AG10803 (cell line): ENCODE measurements at places on chromosomes 4 and X.
A peak's percentile ranks its signal among the peaks of the same experiment; 100 is the strongest.

GRCh38 chr4:161167539-161167938 lies 996.3 kb downstream of the FSTL5 start:
- no peak for DNase-seq

DNA sequence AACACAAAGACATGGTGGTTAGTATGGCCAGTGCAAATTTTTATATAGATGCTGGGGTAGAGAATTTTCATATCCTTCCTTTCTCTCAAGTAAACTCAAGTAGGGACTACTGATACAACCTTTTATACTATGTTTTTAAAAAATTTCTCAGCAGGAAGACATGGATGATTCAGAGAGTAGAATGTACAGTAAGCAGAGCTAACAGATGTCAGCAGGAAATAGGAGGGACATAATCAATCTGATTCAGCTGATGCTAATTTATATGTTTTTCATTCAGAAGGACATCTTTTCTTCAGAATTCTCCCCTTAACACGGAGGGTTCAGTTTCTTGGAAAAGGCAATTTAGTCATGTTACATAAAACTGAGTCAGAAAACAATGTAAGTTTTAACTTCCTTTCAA lies 95.4 kb downstream of the GRIA2 start:
- DNase-seq, result no peak

DNA sequence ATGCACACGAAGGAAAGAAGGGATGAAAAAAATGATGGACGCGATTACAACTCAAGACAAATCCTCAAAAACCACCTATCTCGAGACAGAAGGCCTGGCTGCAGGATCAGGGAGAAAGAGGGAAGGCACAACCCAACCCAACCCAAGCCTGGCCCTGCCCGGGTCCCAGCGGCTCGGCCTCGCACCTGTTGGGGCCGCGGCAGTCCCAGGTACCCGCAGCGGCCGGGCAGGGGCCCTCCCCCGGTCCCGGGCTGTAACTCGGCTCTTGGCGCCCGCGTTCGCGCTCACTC lies 464 bp downstream of the RASGEF1B start:
- no peak for DNase-seq

DNA sequence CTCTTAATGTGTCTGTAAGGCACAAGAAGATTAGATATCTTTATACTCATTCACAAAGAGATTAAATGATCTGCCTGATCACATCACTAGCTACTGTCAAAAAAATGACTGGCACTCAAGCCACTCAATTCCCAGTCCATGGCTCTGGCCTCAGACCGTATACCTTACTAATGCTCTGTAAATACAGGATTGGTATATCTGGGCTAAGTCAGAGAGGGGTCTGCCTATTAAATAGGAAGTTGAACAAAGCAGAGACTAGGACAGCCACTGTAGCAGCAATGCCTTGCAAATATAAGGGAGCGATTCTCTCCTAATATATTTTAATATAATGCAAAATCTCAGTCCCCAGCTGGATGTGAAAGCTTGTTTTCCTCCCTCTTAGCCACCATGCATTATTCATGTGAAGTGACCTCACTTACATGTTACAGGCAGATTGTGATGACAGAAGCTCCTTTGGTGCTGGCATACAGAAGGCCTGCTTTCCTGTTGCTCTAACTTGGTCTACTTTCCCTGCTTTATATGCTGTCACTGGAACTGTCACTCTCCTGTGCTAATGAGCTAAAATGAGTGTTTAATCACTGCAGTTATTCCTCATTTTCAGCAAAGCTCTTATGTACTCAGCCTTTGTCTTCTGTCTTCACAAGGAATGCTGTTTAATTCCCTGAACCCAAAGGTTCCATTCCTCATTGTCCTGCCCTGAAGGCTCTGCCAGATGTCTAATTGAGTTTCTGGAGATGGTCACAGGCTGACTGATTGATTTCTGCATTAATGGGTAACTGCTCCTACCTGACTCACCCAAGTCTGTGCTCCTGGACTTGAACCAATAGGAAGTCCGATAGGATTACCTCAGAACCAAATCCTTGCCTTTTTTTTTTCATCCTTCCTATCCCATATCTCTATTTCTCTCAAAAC lies 578.2 kb downstream of the KLHL13 start:
- no peak for DNase-seq

DNA sequence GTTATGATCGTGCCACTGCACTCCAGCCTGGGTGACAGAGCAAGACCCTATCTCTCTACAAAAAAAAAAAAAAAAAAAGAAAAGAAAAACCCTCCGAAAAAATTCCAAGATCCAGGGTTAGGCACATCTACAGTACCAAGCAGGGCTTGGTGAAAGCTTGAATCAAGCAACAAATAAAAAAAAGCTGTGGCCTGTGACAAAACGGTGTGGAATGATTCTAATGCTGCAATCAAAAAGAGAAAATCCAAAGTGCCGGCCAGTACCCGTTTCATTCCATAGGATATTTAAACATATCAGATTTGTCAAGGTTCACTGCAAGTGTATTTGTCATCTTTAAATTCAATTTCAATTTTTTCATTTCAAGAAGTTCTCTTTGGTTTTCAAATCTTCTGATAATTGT lies 20.5 kb downstream of the RWDD4 start:
- peak; percentile 76 for DNase-seq

- no peak for DNase-seq
These were observed 39.3 kb downstream of the SLAIN2 start for GRCh38 chr4:48380583-48381167.

DNA sequence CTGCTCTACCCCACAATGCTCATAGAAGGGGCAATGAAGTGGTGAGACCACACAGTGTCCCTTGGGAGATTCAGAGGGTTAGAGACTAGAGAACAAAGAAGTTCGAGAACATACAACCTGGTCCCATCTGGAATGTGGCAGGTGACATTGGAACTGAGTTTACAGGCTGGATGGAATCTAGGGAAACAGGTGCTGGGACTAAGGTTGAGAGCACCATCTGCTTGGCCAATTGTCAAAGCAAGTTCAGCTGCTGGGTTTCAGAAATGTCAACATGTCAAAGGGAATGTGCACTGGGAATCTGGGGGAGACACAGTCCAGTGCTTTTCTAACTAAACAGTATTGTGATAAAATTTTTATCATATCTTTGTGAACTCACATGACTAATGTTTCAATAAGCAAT lies 15.9 kb upstream of the FAM13A start:
- DNase-seq, result no peak

GRCh38 chr4:2219233-2219760 lies 22.6 kb downstream of the HAUS3 start:
- DNase-seq, result no peak

DNA sequence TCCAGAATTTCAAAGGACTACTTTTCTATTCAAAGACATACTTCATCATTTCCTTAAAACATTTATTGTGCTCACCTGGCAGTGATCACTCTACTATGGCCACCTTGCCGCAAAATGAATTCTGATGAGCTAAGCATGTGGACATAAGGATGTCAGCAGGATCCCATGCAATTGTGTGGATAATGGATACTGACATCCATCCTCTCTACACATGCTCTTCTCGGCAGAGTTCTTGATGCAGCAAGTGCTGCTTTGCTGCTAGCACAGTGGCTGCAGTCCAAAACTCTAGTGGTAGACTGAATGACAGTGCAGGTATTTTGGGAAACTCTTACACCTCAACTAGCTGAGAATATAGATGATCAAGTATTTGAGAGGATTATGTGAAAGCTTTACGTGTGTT lies 168.0 kb downstream of the BANK1 start:
- no peak for DNase-seq

GRCh38 chr4:108758498-108758897 lies 4.4 kb downstream of the ETNPPL start:
- no peak for DNase-seq

DNA sequence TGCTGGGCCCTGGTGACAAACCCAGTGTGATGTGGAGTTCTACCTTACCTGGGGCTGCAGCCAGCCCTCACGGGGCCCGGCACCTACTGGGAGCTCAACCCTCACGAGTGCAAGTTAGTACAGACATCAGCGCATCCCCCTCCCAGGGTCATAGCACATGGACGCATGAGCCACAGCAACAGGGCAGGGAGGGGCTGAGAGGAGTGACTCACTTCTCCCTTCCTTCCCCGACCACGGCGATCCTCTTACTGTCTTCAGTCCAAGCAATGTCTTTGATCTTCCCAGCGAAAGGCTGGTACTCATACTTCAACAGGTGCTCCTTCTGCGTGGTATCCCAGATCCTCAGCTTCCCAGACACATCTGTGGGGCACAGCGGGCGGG lies 17.8 kb downstream of the WDR1 start:
- DNase-seq, result peak; percentile 53

- DNase-seq, result peak; percentile 79
These were observed 1.4 kb downstream of the PDS5A start for GRCh38 chr4:39976141-39976944.

DNA sequence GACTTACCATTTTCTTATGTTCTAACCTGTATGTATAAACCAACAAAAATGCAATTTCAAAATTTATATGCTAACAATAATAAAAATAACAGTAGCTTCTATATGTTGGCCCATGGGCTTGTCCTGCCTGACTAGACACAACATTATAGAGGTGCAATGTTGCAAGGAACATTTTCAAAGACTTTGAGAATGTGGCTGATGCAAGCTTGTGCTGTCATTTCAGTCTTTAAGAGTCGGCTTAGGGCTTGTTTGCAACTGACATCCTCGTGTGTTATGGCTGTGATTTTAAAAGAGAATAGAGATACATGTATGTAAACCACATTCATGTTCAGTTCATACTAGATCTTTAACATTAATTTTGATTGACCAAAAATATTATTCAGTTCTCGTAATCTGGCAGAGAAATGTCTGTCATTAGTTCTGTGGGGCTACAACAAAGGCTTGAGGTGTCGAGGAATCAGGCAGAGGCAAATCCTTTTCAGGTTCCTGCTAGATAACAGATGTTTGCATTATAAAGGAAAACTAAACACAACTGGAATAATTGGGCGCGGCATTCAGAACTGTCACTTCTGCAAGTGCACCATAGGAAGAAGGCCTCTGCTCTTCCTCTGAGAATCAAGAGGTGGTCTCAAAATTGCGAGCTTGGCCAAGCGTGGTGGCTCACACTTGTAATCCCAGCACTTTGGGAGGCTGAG lies 13.1 kb downstream of the TMSB4X start:
- no peak for DNase-seq

DNA sequence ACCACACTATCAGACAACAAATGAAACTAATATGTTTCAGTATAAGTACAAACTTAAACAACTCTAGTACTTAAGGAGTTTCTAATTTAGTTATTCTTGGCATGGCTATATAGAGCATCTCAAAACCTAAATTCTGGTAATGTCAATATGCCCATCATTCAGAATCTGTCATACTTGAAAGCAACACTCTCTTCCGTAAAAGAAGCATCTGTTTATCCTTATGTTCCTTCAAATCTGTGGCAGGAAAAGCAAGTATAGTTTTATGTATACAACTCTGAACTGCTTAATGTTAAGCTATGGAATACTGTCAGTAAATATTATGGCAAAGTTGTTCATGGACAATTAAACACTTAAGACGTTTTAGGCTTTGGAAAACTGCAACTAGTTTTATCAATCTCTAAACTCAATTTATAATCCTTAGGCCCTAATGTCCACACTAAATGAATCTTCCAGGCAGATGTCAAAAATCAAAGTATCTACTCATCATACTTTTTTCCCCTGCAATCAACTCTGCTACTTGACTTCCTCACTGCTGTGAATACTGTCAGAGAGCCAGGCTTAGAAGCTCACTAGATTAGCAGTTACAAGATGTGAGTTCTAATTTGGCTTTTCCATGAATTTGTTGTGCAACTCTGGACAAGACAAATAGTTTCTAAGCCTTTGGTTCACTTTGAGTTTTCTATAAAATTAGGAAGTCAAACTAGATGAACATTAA lies 109.4 kb downstream of the SCLT1 start:
- no peak for DNase-seq

GRCh38 chr4:67762086-67762485 lies 7.9 kb upstream of the GNRHR start:
- peak; percentile 39 for DNase-seq

GRCh38 chr4:24980064-24980690 lies 50.6 kb downstream of the LGI2 start:
- peak; percentile 77 for DNase-seq
